ENCODE measurements at places on chromosomes 7 and 10.

DNA sequence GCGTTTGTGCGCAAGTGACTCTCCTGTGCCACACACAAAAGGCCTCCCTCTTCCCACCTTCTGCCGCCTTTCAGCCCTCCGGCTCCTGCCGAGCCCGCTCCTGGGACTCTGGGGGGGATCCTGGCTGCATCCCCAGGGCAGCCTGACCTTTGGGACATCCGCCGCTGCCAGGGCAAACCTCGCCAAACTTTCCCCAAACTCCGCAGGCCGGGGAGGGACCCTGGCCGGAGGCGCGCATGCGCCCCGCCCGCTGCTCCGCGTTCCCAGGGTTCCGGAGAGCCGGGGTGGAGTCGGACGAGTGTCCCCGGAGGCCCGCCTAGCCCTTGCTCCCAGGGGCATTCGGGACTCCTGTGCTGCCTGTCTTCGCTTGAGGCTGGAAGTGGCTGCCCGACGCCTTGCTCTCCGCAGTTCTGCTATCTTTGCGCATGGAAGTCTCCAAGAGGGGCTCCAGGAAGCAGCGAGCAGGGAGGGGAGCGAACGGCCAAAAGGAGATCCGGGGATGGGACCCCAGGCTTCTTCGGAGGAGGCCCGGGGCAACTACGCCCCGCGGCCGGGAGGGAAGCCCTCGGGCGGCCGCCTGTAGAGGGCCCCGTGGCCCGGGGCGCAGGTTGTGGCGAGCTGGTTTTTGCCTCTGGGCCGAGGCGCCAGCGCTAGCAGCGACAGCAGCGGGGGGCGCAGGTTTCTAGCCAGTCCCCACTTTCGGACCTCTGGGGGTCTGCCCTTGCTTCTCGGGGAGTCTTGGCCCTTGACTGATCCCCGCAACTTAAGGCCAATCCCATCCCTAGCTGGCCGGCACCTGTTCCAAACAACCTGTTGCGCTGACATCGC is 7.0 kb downstream of the PTF1A start:
- DNase-seq: no peak

- DNase-seq: no peak
These were observed 2.6 kb downstream of the MBL2 start for GRCh38 chr10:52769966-52770365.

GRCh38 chr10:96257944-96258343 is 13.4 kb downstream of the BLNK start:
- no peak for DNase-seq

GRCh38 chr10:49713266-49713665 is 33.8 kb downstream of the C10orf53 start:
- no peak for DNase-seq

GRCh38 chr7:114886241-114886640 is 35.7 kb upstream of the MDFIC start:
- DNase-seq: no peak

GRCh38 chr7:128908750-128909624 is 1.5 kb downstream of the KCP start:
- DNase-seq: no peak

- no peak for DNase-seq
These were observed 101.1 kb downstream of the ICA1 start for GRCh38 chr7:8160779-8161345.

GRCh38 chr7:29142021-29142727 is 4.2 kb downstream of the CPVL start:
- no peak for DNase-seq

- no peak for DNase-seq
These were observed at the start of gene PRRT4 for GRCh38 chr7:128361411-128362379. PRRT4 (minus strand) TSS chr7:128361690.

DNA sequence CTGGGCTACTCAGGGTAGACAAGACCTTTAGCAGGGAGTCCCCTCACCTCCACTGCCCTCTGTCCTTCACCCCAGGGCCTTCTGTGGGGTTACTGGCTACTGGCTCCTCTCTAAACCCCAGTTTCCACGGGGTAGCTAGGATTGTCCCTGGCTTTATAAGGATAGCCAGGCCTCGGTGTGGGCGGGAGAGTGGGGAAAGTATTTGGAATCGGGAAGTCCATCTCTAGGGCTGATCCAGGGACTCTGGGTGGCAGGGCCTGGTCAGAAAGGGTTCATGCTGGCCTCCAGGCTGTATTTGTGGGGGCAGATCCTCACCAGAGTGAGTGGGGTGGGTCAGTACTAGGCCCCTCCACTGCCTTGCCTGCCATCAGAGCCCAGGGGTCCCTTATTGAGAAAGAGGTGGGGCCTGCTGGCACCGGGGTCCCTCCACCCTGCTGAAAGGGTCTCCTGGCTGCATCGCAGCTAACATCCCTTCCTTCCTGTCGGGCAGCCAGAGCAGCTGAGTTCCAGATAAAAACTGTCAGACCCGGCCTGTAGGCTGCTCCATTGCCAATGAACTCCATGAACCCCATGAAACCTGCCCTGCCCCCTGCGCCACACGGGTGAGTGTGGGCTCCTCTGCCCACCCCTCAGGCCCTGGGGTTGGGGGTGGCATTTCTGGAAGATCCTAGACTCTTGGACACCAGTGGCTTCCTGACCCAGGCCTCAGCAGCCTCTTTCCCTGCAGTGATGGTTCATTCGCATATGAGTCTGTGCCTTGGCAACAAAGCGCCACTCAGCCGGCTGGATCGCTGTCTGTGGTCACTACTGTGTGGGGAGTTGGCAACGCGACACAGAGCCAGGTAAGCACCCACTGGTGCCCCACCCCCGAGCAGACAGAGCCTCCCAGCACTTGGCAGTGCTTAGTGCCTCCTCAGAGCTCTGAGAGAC is 7.3 kb downstream of the ZMIZ2 start:
- DNase-seq: no peak

Measured in fibroblast of upper back skin (primary cell).